ENCODE measurements at places on chromosomes 1 and 21.

DNA sequence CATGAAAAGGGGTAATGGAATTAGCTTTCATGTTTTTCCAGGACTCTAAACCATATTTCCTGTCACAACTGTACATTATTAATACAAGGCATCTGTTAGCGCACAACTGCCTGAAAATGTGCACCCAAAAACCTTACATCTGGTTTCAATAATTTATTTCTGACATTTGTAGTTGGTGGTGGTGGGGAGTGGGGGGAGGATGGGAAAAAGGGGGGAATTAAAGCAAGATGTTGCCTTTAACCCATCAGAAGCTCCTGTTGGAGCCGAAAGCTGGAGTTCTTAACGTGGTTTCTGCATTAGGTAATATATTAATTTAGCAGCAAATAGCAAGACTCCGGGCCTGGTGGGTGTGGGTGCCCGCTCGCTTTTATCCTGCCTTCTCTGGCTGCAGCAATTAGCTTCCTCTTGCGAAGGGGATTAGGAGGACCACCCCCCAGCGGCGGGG, 36.9 kb upstream of the HHAT start:
- no peak for DNase-seq

- peak; percentile 6 for DNase-seq
These were observed 1.1 kb downstream of the LUZP1 start for GRCh38 chr1:23167353-23168078.

DNA sequence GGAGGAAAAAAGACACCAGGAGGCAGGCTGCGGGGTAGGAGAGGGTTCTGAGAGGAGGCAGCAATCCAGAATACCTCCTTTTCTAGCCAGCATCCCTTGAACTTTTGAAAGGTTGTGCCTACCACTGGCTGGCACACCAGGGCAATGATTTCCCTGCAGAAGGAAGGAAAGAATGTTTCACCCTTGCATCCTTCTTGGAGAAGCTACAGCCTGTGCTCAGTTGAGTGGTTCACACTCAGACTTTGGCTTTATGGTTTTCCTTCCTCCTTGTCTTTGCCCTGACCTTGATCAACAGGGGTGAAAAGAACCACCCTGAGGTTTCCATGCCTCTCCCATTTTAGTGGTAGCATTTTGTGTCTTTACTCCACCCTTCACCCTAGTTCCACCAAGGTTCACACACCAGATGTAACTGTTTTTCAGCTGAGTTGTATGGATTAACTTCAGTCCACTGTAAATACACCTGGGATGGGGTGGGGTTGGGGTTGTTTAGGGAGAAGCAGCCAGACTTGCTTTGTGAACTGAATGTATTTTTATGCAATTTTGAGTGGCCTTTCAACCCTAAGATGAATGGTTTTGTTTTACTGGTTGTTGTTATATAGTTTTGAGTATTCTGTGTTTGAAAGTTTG, 122.3 kb downstream of the SYT2 start:
- no peak for DNase-seq

DNA sequence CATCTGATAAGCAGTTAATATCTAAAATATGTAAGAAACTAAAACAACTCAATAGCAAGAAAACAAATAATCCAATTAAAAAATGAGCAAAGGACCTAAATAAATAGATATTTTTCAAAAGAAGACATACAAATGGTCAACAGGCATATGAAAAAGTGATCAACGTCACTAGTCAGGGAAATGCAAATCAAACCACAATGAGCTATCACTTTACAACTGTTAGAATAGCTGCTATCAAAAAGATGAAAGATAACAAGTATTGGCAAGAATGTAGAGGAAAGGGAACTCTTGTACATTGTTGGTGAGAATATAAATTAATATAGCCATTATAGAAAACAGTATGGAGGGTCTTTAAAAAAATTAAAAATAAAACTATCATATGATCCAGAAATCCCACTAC, 40.7 kb upstream of the NEK7 start:
- DNase-seq: no peak

DNA sequence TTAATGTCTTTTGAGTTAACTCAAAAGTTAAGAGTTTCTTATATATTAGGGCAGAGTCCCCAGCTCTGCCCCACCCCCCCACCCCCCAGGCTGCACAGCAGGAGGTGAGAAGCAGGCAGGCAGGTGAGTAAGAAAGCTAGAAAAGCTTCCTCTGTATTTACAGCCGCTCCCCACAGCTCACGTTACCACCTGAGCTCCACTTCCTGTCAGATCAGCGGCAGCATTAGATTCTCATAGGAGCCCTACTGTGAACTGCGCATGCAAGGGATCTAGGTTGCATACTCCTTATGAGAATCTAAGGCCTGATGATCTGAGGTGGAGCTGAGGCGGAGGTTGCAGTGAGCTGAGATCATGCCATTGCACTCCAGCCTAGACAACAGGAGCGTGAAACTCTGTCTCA, 81.9 kb downstream of the SIM2 start:
- no peak for DNase-seq

- DNase-seq: peak; percentile 73
These were observed 7.0 kb upstream of the KCNC4 start for GRCh38 chr1:110203021-110203661.

DNA sequence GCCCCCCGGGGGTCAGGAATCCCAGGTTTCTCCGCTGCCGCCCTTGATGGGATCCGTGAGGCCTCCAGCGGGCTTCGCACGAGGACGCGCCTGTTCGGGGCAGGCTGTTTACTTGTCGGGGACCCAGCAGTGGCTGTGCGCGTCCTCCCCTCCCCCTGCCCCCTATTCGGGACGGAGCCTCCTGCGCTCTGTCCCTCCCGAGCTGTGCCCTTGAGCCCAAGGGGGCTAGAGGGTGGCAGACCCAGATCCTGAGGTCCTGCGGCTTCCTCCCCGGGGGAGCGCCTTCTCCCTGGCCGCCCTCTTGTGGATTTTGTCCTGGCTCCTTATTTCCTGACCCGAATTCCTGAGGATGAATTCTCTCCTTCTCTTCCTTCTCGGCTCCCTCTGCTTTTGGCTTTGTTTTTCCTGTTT, 38.4 kb downstream of the PIK3CD start:
- DNase-seq: no peak

- no peak for DNase-seq
These were observed 24.0 kb downstream of the HS2ST1 start for GRCh38 chr1:86938450-86938849.

DNA sequence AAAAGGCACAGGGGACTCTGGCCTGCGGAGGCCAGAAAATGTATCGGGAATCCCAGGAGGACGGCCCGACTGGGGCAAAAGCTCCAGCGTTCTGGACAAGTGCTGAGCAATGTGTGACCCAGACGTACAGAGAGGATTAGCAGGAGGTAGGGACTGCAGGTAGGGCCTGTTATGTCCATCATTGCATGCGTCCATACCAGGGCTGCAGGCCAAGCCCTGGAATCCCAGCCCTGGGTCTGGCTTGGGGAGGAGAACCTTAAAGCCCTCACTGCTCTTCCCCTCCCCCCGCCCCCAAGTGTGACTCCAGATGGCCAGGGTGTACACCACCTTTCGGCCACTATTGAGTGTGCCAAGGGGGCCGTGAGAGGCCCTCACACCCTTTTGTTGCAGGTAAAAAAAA, 2.0 kb downstream of the RNF207 start:
- DNase-seq: no peak

- DNase-seq: no peak
These were observed 73.4 kb upstream of the PPM1J start for GRCh38 chr1:112788561-112788960.

DNA sequence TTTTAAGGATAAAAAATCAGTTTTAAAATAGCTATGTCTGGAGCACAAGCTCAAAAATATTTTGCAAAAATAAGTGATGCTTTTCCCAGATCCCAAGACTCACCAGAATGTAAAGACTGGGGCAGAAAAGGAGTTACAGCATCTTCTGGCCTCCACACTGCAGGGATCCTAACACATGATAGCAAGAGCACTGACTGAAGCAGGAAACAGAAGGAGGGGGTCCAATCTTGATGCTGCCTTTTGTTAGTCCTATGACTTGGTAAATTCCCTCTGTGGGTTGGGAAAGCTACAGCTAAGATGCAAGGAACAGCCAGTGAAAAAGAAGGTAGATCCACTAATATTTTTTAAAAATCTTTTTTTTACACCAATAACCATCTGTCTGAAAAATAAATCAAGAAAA, 54.2 kb upstream of the TNR start:
- no peak for DNase-seq

DNA sequence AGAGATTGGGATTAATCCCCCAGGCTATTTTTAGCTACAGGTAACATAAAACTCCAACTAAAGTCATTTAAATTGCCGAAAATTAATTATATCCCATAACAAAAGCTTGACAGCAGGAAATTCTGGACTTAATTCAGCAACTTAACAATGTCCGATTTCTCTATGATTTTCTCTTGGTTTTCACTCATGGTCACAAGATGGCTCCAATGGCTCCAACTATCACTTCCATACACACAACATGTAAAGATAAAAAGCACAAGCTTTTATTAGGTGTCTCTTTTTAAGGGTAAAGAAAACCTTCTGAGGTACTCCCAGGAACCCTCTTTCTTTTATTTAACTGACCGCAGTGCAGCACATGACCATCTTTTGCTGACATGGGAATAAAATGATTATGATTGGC, 363.5 kb upstream of the PTBP2 start:
- no peak for DNase-seq

GRCh38 chr1:185260611-185261010, 56.4 kb downstream of the IVNS1ABP start:
- no peak for DNase-seq

GRCh38 chr1:41743366-41743765, 175.4 kb downstream of the HIVEP3 start:
- DNase-seq: no peak

DNA sequence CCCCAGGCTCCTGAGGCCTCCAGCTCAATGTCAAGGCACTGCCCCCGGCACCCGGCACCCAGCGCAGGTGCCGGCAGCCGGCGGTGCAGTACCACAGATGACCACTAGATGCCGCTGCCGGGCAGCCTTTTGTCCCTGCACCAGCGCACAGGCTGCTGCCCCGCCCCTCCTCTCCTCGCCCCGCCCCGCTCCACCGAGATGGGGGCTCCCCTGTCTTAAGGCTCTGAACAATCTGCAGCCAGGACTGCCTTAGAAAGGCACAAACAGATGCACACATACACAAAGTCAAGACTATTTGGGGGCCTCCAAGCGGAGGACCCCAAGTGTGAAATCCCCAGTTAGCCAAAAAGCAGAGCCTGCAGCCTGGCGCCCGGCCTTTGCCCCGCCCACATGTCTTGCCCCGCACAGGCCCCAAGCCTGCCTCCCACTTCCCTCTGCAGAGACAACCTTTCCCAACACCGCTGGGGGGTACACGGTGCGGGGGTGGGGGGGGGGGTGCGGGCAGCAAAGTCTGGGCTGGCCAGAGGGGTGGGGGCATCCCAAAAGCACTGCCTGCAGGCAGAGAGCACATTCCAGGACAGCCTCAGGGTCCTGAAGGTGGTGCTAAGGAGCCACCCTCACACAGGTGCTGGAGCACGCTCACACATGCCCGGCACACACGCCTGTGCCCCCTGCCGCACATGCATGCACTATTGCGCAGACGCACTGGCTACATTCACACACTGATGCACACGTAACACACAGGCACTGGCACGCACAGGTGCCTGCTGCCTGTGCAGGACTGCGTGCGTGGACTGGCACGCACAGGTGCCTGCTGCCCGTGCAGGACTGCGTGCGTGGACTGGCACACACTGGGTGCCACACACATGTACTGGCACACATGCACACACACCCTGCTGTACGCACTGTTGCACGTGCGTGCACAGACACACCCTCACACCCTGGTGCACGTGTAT, 37.1 kb downstream of the ARHGEF16 start:
- DNase-seq: peak; percentile 35

DNA sequence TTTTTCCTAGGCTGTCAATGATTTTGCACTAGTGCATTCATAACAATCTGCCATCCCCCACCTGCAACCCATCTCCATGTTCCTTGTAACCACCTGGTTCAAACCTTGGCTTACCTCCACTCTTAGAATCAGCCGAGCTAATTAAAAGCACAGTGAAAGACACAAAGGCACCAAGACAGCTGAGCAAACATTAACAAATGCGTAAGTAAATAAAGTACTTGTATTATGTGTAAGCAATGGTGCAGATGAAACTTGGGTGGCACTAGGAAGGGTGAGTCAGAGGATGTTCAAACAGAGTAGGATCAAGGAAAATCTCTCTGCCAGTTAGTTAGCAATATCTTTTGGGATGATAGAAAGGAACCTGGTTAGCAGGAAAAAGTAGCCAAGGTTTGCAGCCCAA, 5.1 kb upstream of the FOXJ3 start:
- no peak for DNase-seq

- DNase-seq: peak; percentile 58
These were observed 28.9 kb upstream of the H3-3A start for GRCh38 chr1:226033582-226033981.

GRCh38 chr1:85328713-85329397, 52.4 kb upstream of the BCL10 start:
- DNase-seq: no peak

DNA sequence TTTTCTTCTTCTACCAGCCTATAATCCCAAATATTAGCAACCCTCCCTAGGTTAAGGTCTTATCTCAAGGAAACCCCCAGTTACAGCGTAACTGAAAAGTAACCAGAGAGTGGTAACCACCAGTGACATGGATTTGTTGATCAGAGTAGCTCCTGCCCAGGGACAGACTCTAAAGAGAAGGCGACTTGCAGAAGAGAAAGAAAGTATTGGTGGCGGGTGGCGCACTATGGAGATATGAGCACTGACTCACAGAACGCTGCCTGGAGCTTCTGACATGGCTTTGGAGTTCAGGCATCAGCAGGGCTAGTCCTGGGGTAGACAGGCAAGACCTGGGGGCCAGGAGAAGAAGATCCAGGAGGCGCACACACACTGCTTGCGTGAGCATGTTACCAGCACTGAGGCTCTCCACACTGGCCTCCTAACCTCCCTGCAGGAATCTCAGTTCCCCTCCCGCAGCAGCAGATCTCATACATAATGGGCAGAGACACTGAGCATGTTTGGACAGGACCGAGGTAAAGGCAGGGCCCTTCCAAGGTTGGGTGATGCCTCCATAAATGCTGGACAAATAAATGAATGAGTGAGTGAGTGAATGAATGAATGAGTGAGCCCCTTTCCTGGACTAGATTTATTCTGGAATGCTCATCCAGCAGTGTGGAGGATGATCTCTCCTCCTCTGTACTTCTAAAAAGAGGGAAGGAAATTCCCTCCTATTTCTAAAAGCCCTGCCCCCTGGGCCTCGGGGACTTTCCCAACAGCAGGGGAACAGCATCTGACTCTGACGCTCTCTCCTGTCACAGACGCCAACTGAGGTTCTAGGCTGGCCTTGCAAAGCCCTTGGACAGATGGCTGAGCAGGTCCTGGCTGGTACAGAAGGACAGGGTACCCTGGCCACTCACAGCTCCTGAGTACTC, 175.5 kb downstream of the CLIC6 start:
- no peak for DNase-seq

GRCh38 chr21:16402752-16403151, 673.0 kb downstream of the USP25 start:
- no peak for DNase-seq

DNA sequence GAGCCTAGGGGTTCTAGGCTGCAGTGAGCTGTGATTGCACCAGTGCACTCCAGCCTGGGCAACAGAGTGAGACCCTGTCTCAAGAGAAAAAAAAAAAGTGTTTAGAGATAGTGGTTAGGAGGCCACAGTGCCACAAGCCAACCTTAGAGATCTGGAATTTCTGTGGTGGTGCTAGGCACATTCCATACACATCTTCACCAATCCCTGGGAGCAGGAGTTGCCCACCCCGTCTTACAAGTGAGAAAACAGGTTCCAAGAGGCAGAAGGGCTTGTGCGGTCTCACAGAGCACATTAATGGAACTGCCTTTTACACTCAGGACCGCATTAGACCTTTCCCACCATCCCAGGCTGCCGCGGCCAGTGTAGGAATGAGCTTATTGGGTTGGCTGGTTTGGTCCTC, 93.2 kb downstream of the EPHB2 start:
- DNase-seq: no peak
